Astrocyte (in vitro differentiated cells and primary cell): ENCODE measurements at places on chromosomes 11 and 22. TPM values are rescaled to one million over a fixed set of nuclear protein-coding genes. Genes with fewer than 3 reads are reported as not detected.

- DNase-seq = peak; percentile 44
These were observed 1432.6 kb upstream of the TENM4 start for GRCh38 chr11:80873310-80873999.

GRCh38 chr11:123694551-123694950, 40.1 kb upstream of the SCN3B start:
- DNase-seq = no peak

DNA sequence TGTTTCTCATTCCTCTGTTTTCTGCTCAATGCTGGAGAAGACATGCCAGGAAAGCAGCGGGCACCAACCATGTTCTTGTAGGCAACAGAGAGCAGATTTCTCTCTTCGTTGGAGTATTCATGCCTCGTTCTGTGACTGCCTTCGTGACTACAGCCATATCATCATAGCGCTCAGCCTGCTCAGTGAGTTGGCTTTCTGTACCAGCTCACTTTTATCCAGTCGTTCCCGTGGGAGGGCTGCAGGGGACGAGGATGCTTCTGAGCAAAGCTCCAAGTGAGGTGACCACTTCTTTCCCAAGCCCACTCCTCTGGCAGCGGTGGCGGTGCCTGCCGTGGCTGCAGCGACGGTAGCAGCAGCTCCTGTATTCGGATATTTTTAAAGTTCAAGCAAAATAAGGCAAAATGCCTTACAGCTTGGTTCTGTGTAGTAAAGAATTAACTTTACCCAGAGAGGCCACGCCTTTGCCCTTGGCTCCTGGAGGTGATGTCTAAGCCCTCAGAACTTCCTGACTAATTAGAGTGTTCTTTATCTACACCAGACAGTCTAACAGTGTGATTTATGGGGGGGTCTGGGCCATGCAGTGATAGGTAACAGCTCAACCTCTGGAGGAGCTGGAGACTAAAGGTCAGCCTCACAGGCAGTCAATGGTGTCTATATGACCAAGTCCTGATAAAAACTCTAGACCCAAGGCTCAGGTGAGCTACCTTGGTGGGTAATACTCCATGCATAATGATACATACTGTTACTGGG, 35.3 kb downstream of the LDHAL6A start:
- no peak for DNase-seq

GRCh38 chr11:1694064-1694845, 2.7 kb upstream of the KRTAP5-6 start:
- DNase-seq = peak; percentile 38

DNA sequence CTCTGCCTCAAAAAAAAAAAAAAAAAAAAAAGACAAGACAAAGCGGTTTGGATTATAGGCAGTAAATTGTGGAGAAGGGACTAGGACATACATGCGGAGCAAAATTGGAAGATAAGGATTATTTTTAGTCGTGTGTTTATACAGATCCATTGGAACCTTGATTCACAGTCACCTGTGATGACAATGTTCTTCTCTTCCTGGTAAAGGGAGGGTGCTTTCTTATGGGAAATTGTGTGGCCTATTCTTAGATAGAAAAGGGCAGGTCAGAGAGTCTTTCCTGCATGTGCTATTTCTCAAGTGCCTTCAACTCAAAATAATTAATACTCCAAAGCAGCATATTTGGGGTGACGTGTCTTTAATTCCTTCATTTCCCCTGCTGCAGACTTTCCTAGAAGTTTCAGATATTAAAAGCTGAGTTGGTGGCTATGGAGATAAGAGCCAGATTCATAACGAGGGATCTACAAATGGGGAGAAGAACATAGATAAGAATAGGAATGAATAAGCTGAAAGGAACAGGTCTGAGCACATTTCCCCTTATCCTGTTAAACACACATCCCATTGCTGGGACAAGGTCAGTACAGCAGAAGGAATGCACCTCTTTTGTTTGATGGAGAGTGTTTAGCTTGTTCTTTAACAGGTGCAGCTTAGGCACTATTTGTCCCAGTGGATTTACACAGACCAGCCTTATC, 22.5 kb downstream of the GSTT2B start:
- no peak for DNase-seq

DNA sequence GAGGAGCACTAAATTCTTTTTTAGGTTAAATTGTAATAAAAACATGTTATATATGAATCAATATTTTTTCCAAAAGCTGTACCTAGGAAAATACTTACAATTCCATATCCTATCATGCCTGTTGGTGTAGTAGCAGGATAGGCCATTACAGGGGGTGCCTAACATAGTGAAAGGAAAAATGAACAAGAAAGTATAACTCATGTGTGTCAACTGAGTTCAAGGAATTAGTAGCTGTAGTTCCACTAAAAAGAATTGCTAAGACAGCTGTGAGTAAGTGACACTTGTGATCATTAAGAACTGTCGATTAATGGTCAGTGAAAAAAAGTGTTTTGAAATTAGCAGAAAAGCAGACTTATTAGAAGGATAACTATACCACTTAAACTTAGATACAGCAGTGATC, 92.4 kb downstream of the PICALM start:
- DNase-seq = no peak

GRCh38 chr22:36228944-36229343, 10.4 kb downstream of the APOL2 start:
- DNase-seq = no peak

DNA sequence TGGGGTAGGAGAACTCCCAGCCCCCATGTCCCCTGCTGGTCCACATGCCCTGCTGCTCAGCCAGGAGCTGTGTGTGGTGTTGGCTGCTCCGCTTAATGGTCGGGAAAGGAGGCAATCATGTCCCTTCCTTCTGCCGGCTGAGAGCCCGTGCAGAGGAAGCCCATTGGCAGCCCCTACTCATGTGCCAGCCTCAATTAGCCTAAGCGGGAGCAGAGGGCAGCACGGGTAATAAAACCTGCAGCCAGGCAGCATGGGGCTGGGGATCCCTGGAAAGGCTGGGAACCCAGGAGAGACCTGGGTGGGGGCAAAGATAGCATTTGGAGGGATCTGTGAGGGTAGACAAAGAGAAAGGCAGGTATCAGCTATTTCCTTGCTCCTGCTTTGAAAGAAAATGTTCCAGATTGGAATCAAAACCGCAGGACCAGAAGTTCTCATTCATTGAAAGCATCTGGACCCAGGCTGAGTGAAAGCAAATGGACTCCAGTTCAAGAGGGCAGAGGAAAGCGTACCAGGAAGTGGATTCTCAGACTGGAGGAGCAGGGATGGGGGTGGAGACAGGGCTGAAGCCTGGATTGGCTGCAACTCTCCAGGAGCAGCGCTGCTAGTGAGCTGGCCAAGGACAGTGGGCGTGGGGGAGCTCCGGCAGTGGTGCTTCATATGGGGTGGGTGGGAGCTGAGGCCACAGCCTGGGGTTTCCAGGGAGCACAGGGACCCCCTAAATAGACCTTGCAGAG, 103.4 kb upstream of the NECTIN1 start:
- peak; percentile 22 for DNase-seq

- DNase-seq = no peak
These were observed 892.8 kb downstream of the NTM start for GRCh38 chr11:132263241-132263640.

- DNase-seq = peak; percentile 76
These were observed 489.3 kb downstream of the NTM start for GRCh38 chr11:131859538-131860210.

DNA sequence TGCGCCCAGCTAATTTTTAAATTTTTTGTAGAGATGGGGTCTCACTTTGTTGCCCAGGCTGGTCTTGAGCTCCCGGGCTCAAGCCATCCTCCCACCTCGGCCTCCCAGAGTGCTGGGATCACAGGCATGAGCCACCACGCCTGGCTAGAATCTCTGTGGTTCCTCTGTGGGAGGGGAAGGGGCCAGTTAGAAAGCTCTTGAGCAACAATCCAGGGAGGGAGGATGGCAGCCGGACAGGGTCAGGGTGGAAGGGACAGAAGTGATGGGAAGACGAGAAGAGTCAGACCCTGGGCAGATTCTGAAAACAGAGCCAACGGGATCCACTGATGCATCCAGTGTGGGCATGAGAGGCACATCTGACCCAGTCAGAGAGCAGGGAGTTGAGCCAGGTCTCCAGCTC, 38.9 kb upstream of the MN1 start:
- no peak for DNase-seq

- no peak for DNase-seq
These were observed 13.6 kb downstream of the TIMP3 start for GRCh38 chr22:32815059-32815458.

DNA sequence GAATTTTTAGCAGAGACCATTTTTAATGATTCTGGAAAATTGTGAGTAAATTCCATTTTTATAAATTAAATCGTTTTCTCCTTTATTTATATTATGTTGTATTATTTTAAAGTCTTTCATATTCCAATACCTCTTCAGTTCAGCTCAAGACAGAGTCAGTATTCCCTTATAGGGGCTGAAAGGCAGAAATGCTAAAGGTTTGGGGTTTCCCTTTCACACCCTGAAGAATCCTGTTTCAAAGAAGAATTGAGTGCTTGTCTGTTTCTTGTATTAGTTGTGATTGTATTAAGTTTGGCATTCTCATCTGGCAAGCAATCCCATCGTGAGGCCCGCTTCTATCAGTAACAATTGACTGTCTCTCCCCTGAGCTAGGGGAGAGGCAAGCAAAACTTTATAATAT, 57.4 kb downstream of the PACSIN2 start:
- no peak for DNase-seq

DNA sequence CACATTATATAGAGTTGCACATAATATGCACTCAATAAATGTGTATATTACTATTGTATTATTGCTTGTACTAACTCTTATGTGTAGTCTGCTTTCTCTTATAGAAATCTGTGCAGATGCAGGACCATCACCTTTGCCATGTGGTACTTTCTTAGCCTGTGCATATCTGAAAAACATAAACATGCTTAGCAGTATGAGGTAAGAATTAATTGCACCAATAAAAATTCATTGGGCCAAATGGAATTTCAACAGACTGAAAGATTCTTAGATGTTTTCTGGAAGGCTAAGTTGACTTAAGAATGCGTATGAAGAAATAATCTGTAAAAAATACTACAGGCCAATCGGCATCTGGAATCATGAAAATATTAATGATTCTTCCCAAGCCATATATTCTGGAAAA, 55.3 kb downstream of the TRPC6 start:
- DNase-seq = no peak

DNA sequence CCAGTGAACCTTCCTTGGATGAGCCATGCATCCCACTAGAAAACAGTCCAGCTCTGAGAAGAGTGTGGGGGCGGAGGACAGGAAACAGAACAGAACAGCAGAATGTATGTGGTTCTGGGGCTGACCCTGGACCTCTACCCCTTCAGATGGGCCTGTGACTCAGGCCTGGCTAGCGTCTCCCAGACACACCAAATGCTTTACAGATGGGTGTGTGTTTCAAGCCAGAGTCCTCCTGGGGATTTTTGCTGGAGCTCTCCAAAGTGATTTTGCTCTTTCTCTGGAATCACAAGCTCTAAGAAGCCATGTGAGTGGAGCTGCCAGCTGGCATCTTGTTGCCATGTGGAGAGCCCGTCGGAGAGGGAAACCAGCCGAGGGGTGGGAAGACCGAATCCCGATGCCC, 13.2 kb upstream of the C1QTNF4 start:
- DNase-seq = peak; percentile 94

DNA sequence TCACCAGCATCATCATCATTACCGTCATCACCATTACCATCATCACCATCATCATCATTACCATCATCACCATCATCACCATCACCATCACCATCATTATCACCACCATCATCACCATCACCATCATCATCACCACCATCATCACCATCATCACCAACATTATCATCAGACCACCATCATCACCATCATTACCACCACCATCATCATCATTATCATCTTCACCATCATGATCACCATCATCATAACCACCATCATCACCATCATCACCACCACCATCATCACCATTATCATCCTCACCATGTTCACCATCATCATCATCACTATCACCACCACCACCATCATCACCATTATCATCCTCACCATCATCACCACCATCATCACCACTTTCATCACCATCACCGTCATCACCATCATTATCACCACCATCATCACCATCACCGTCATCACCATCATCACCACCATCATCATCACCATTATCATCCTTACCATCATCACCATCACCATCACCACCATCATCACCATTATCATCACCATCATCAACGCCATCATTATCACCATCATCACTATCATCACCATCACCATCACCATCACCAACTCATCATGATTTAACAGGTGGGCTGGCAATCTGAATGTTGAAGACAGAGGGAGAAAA, 2.4 kb upstream of the MYEOV start:
- DNase-seq = no peak

The REXO2 gene
- total RNA-seq = 179 and 181 TPM in 2 replicates

The TRPM5 gene
- not detected in 2 replicates for total RNA-seq

The SLC15A3 gene
- 66.3 and 87.8 TPM in 2 replicates for total RNA-seq

The ACCS gene
- total RNA-seq = 20.4 and 21.3 TPM in 2 replicates

The DGKZ gene
- total RNA-seq = 53.8 and 59.3 TPM in 2 replicates

The SCUBE2 gene
- 1.5 and 1.6 TPM in 2 replicates for total RNA-seq

The ELF5 gene
- total RNA-seq = not detected in 2 replicates
